ENCODE measurements at places on chromosomes 3 and 15.
A peak's percentile ranks its signal among the peaks of the same experiment; 100 is the strongest.

- peak; percentile 17 for DNase-seq
These were observed 501 bp downstream of the DMXL2 start for GRCh38 chr15:51621936-51622603.

GRCh38 chr3:99523431-99524127 is 114.8 kb upstream of the COL8A1 start:
- no peak for DNase-seq

DNA sequence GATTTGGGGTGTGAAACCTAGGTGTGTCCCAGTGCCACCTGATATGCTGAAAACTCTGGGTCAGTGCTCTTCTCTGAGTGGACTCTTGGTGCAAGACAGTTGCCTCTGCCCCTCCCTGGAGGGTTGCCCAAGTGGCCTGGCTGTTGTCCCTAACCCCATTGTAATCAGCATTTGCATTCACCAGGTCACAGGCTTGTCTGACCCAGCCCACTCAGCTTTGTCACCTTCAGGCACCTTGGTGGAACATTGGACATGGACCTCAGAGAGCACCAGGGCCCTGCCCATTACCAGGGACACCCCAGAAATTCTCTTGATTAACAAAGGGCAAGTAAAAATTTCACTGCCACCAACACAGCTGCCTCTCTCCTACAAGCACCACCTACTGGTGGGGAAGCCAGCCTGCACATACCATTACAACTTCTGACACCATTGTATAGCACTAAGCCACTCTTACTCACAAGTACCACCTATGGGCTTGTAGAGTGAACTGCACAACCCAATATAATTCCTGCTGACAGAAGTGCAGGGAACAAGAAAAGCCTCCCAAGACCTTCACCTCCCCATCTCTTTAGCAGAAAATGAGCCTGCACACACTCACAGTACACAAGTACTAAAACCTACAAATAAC is 324.6 kb downstream of the EPHA6 start:
- DNase-seq: no peak

- no peak for DNase-seq
These were observed 2.9 kb downstream of the SCN5A start for GRCh38 chr3:38646630-38647029.

GRCh38 chr15:64574301-64575017 is 114.1 kb downstream of the ZNF609 start:
- peak; percentile 42 for DNase-seq

DNA sequence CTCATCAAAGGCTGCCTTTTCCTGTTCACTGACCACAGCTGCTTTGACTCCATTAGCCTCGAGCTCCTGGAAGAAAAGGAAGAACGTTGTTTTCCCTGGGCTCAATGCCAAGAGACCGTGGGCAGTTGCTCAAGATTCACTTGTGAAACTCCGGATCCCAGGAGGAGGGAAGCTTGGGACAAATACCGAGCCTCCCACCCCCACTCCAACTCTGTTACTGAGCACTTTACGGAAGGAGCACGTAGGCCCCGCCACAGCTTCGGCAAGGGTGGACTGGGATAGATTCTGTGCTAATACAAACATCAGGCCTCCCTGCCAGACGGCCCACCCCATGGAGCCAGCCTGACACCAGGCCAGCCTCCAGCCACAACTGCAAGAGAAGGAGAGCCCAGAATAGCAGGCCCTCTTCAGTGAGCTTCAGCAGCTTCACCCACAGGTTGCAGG is 10.8 kb upstream of the FANCD2 start:
- peak; percentile 93 for DNase-seq

DNA sequence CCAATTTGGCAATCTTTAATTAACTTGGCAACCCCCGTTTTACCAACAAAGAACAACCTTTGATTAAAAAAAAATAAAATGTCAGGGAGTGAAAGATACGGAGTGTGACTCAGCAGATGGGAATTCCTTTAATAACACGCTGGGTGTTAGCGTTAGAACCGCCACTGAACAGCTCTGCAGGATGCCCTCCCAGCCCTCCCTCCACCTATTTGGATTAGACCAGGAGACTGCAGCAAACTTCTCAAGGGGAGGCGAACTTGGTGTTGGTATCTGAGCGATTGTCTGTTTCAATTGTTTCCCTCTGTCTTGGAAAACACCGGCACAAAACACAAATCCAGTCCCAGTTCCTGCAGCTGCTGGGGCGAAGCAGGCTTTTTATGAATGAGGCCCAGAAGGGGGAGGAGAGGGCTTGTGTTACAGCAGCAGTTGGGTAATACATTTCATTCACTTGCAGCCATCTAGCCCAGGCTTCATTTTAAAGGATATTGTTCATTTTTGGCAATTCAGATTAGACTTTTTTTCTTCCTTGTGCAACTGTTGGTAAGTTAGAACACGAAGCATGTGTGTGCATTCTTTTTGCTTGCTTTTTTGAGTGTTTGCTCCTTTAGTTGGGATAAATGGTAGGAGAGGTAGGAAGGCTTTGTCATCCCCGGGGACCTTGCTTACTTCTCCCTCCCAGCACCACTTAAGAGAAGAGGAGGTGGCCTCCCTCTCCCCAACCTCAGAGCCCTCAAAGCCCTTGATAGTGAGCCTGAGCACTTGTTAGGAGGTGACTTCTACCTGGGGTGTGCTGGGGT is 152.3 kb downstream of the IGF1R start:
- DNase-seq: peak; percentile 74

GRCh38 chr15:87209891-87210689 is 1046.4 kb downstream of the NTRK3 start:
- no peak for DNase-seq

DNA sequence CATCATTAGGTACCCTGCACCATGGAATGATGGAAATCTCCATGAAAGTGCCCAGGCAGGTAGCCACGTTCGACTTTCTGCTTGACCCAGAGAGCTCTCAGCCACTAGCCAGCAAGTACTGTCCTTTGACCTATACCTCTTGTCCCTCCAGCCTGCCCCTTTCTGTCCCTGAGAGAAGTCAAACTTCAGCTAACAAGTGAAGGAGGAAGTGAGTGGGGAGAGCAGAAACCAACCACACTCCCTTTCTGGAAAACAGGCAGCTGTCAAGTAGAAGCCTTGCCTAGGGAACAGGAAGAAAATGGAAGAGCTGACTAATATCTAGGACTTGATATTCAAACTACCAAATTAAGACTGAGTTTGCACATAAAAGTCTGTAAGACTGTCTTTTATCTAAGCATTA is 30.3 kb upstream of the FSTL1 start:
- DNase-seq: no peak

DNA sequence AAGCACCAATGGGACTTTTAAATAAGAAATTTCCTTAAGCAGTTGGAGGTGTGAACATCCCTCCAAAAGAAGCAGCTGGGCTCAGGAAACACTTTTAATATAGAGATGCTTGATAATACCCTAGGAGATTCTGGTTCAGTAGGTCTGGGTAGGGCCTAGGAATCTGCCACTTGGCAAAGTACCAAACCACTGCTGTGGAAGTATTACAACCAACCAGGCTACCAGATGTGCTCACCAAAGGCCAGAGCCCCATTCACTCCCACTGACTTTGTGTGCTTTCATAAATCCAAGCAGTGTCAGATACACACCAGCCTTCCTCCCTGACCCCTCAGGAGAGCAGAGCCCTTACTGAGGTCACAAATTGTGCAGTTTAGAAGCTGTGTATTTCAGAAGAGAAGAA is 162.6 kb downstream of the CCNL1 start:
- peak; percentile 8 for DNase-seq

DNA sequence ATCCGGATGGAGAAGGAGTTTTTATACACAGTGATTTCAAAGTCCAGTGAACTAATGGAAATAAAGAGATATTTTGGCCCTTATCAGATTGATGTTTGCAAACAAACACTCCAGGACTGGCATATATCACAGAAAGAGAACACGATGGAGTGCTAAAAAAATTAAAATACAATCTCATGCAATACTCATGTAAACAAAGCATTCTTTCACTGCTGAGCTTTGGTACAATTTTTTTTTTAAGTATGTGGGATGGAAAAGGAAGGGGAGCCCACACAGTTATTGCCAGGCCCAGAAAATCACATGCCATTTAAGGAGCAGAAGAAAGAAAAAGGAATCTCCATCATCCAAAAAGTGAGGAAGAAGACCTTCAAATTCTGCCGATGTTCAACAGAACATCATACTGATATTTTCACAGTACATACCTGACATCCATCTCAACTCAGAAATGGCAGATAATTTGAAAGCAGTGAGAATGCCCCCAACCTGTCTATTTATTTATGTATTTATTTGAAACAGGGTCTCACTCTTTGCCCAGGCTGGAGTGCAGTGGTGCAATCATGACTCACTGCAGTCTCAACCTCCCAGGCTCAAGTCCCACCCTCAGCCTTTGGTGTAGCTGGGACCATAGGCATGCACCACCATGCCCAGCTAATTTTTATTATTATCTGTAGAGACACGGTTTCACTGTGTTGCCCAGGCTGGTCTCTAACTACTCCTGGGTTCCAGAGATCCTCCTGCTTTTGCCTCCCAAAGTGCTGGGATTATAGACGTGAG is 107.5 kb upstream of the SLC2A2 start:
- DNase-seq: no peak

DNA sequence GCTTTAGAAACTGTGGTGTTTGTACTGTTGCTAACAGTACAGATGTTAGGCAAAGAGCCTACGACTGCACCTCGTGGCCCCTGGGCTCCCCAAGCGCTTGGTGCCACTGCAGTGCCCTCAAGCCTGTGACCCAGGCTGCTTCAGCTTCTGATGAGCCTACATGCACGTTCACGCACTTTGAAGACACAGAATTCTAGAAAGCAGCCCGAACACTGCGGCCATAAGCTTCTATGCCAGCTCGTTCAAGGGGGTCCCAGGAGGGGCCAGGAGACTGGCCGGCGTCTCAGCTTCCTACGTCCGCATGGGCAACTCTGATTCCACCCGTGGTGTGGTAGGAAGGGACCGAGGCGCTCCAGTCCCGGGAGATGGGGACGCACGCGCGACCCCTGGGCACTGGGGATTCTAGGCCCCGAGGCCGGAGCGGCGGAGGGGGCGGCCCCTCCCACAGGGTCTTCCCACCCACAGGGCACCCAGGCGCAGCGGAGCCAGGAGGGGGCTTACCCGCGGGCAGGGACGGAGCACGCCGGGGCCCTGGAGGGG is 653 bp downstream of the MYO5C start:
- no peak for DNase-seq

DNA sequence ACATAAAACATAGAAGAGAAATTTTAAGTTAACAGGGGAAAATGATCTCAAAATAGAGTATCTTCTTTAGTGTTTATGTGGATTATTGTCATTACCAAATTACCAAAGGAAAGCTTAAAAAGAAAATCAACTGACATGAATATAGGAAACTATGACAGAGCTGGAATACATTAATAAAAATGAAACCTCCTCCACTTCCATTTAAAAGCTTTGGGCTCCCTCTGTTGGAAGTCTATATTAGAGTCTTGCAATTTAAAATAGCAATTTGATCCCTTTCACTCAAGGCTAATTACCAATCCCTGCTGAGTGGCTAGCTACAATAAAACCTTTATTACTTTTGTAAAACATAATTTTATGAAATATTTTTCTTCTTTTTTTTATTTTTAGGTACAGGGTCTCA is 61.4 kb upstream of the IMPG2 start:
- DNase-seq: peak; percentile 20

DNA sequence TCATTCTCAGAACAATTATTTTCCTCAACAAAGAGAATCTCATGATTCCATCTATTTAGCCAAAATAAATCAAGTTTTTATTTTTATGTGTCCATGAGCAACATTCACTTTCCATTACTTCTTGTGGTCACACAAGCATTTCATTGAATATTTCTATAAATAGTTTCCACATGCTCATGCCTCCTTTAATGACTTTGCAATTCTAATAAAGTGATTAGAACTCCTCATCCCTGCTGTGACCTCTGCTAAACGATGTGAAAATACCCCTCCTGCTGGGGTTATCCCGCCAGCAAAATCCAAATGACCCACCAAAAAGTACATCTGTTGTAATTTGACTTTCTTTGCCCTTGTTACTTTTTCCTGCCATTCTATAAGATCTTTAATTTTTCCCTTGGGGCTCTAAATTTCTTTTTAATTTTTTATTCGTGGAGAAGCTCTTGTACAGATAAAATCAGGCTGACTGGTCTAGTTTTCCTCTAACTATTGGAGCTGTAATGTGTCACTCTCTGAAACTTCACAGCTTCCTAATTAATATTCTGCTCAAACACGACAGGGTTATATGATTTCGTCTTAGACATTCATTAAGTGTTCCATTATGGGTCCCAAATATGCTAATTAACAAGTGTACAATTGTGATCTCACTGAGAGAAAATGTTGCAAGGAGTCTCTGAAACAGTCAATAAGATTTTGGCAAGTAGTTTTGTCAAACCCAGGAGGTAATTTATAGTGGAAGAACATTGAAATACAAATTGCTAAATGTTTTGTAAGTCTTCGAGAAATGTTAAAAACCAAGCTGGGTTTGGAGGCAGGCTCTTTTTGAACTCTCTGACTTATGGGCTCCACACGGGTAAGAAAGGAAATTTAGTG is 533.1 kb upstream of the NAALADL2 start:
- DNase-seq: peak; percentile 85

GRCh38 chr3:31942446-31942845 is 38.6 kb downstream of the OSBPL10 start:
- no peak for DNase-seq

DNA sequence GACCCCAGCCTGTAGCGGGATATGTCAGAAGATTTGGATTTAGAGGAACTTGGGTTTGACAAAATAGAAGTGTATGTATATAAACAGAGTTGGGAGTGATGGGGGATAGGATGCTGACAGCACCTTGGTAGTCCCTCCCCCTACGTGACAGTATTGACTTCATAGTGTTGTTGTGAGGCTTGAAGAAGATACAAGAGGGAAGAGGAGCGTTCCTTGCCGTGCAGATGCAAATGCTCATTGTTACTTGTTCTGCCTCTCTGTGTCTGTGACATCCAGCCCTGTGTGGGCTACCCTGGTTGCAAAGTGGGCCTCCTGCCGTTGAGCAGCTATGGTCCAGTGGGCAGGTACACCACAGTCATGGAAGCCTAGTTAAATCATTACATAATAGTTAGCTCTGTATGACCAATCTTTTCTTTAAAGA is 45.0 kb downstream of the SMAD3 start:
- DNase-seq: no peak

DNA sequence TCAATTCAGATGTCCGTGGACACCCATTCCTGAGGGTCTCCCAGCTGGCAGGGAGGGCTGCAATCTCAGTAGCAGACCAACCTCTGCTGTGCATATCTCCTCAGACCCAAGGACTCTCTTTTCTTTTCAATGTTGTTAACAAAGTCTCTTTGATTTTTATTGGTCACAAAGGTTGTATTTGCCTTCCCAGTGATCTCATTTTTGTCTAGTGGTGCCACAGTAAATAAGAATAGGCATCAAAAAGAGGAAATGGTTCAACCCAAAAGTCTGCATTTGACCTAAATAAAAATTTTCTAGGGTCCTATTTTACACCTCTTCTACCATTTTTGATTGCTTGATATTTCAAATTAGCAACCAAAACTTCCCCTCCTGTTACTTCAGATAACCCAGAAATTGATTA is 225.9 kb downstream of the CDIN1 start:
- no peak for DNase-seq

DNA sequence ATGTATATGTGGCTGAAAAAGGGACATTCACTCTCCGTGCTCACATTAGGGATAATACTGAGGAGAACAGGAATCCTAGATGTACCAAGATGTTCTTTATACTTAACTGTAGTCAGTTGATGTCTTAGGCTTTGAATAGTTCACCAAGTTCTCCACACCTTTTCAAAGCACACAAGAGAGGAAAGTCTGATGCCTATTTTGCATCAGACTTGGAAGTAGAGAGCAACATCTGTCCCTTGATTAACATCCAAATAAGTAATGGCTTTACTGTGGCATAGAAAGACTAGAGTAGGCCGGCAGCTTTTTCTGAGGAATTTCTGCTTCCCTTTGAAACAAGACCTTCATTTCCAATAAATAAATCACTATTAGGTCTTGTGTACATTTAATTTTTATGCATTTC is 34.0 kb downstream of the PIGB start:
- DNase-seq: no peak

Measured in fibroblast of skin of left quadriceps (primary cell).